ENCODE measurements at places on chromosomes 7 and 10. TPM values are rescaled to one million over a fixed set of nuclear protein-coding genes. Genes with fewer than 3 reads are reported as not detected.

- peaks cover 4% of the 10 kb centered on the region for H3K27me3 ChIP-seq
- no peak overlapping the region for H3K27ac ChIP-seq
- H3K4me3 ChIP-seq, result no peak overlapping the region
Measured at GRCh38 chr10:49327036-49327813, 28.3 kb downstream of the C10orf71 start.

DNA sequence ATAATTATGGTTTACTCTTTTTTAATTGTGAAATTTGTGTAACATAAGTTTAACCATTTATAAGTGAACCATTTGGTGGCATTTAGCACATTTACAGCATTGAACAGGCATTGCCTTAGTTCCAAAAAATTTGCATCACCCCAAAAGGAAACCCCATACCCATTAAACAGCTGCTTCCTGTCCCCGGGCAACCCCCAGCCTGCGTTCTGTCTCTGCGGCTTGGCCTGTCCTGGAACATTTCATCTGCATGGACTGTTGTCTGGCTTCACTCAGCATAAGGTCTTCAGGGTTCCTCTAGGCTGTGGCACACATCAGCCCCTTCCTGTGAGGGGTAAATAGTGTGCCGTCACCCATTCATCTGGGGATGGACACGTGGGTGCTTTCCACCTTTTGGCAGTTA is 6.9 kb downstream of the RET start:
- H3K36me3 ChIP-seq, result no peaks in the 10 kb centered on the region

GRCh38 chr7:152351168-152351567 is 84.6 kb downstream of the KMT2C start:
- H3K4me3 ChIP-seq, result no peak overlapping the region
- no peaks in the 10 kb centered on the region for H3K27me3 ChIP-seq
- no peak overlapping the region for H3K27ac ChIP-seq
- peaks cover 5% of the 10 kb centered on the region for H3K4me1 ChIP-seq

Gene ST8SIA6
- total RNA-seq, result 0.93 TPM

DNA sequence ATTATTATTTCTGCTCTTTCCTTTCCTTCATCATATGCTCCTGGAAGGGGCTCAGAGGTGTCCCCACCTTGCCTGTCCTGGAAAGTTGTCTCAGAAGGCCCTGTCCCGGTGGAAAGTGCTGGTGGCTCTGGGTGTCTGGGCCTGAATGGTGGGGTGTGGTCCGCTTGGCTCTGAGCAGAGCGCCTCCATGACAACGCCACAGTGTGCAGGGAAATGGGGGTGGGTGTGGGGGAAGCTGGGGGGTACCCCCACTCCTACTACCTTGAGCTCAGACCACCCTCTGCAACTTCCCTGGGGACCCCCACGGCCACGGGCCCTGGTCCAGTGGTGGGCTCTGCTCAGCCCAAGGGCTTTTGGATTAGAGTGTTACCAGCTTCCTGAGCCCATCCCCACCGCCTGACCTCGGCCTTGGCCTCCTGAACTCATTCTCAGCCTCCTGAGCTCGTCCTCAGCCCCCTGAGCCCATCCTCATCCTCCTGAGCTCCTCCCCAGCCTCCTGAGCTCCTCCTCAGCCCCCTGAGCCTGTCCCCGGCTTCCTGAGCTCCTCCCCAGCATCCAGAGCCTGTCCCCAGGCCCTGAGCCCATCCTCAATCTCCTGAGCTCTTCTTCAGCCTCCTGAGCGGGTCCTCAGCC is 106.4 kb upstream of the FAM20C start:
- no peak overlapping the region for H3K4me3 ChIP-seq
- no peaks in the 10 kb centered on the region for H3K27me3 ChIP-seq
- peaks cover 21% of the 10 kb centered on the region for H3K4me1 ChIP-seq
- no peak for DNase-seq

DNA sequence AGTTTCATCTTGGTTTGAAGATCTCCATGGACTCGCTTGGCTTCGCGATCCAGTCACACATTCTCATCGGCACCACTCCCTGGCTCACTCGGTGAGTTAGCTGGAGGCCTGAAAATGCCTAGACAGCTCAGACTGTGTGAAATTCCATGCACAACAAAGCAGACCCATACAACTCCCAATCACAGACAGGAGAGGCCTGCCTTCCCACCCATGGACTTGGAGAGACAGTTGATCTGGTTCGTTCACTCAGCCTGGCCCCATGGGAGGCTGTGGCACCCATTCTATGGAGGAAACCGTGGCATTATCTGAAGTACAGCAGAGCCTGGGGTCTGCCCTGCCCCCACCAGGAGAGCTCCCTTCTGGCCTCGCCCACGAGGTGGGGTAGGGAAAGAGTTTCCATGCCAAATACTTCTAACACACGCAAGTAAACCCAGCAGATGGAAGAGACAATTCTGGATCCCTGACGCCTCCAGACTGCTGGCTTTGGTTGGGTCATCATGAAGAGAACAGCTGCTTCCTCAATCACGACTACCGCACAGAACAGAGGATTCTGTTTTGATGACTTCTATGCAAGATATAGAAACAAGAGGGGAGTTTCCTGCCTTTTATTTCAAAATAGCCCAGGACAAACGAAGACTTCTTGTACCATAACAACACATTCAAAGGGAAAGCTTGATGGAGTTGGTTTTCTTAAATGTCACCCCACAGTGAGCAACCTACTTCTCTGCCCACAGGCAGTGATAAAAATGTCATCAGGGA is 15.9 kb downstream of the FAM53B start:
- no peak for DNase-seq
- H3K27ac ChIP-seq, result peak overlapping the region; percentile 73
- H3K4me3 ChIP-seq, result no peak overlapping the region
- H3K27me3 ChIP-seq, result no peaks in the 10 kb centered on the region
- peaks cover 91% of the 10 kb centered on the region for H3K4me1 ChIP-seq

DNA sequence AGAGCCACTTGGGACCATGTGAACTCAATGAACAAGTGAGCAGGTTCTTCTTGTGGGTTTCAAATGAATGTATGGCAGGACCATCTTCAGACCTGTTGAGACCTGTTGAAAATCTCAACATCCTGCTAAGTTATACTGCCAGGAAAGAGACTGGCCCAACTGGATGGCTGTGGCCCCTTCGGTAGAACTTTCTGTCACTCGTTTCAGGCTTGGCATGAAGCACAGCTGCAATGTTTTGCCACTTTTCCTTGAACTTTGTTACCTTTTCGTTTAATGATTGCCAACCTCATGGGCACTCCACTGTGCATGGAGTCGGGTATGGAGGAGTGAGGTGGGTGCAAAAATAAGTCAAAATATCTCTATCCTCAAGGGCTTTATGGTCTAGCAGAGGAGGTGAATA is 36.7 kb upstream of the SLC35B4 start:
- no peaks in the 10 kb centered on the region for H3K4me1 ChIP-seq
- H3K36me3 ChIP-seq, result no peaks in the 10 kb centered on the region
- no peak overlapping the region for H3K4me3 ChIP-seq
- H3K27me3 ChIP-seq, result no peaks in the 10 kb centered on the region
- no peak overlapping the region for H3K27ac ChIP-seq
- DNase-seq, result no peak

Gene TSPAN12
- total RNA-seq, result not detected

- DNase-seq, result no peak
- no peaks in the 10 kb centered on the region for H3K27me3 ChIP-seq
- no peak overlapping the region for H3K4me3 ChIP-seq
- H3K27ac ChIP-seq, result no peak overlapping the region
Measured at GRCh38 chr7:128011131-128011661, 20.0 kb downstream of the LRRC4 start.

Gene TUBB8
- total RNA-seq, result not detected

All from activated CD4-positive, alpha-beta memory T cell treated with anti-CD3 and anti-CD28 coated beads, Interleukin-2, amount 10 ng/mL, durations not matched to agents 7 days and 5 days (primary cell).